ENCODE measurements at places on chromosomes 3 and 15.

DNA sequence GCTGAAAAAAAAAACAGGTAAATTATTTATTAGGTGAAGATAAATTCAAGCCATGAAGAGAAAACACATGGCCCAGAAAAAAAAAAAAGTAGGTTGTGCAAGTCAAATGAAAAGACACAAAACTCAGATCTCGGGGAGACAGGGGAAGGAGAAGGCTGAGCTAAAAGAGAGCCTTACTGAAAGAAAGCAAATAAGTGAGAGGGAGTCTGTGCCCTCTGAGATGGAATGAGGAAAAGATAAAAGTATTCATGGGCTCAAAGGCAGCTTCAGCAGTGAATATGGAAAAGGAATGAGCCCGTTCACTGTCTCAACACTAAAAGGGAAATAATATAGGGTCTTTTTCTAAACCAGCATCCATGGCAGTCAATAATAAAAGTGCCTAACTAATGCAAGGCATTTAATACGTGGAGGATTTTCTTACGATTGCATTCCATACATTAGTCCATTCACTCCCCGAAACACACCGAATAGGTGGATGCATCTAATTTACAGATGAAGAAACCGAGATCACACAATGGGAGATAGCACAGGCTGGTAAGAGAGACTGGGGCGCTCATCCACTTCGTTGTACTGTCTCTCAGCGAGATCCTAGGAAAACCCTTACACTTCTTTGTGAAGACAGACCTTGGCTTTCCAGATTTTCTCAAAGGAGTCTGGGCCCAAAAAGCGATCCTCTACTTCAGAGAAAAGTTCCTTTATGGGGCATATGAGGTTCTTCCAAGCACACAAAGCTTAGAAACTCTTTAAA is 1.1 kb downstream of the TFDP2 start:
- no peak for DNase-seq

DNA sequence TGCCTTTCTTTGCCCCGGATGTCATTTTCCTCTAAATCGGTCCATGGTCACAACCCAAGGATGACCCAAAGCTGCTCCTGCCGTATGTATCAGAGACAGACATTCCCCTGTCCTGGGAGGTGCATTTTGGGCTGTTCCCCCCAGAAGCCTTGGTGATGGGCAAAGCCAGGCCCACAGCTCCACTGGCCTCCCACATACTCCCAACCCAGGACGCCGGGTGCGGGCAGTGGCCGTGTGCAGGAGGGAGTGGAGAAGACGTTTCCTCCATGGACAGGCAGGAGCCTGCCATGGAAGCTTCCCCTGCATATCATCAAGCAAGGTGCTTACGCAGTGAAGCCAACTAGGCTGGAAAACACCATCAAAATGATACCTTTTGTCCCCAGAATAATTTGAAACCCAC is 175.0 kb downstream of the ATP10A start:
- no peak for DNase-seq

DNA sequence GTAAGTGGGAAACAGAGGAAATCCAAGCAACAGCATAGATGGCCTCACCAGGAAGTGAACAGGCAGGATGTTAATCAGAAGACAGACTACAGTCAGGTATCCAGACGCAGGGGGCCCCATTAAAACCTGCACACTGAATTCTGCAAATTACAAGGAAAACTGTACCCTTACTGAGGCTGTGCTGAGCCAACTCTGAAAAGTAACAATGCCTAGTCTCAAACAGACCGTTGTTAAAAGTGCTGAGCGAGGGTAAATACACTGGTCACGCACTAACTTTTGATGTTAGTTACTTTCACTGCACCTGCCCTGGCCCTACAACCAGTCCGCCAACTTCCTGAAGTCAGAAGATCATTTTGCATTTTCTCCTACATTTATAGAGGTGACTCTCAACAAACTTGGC is 1.0 kb downstream of the TAMM41 start:
- no peak for DNase-seq

DNA sequence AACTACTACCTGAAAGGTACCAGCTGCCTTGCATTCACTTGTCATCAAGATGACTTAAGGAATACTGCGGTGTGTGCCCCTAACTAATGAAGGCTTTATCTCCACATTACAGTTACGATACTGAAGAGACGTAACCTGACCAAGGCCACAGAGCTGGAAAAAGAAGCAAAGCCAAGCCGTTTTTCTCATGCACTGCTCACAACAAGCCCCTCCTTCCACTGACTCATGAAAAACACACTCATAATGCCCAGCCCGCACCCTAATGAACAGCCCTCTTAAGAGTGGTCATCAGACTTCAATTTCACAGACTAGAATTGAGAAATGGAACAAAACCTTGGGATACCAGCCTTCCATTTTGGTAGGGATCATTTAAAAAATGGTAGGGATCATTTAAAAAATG is 11.6 kb downstream of the PSMD6 start:
- no peak for DNase-seq

- DNase-seq, result no peak
These were observed 1010.3 kb downstream of the NAALADL2 start for GRCh38 chr3:175869404-175869803.

DNA sequence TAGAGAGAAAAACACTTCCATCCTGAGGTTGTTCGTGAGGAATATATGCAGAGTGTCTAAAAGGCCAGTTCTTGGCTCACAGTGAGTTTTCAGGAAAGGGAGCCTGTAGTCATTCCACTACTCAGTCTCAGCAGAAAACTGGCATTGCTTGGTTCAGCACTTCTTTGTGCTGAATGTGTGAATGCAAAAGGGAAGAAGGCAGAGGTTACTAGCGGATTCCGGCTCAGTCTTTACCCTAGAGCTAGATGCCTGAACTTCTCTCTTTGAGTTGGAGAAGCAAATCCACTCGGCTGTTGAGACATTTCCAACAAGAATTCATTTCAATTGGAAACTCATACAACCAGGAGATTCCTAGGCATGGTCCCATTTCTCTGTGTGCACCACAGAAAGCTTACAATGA is 23.1 kb upstream of the FRMD4B start:
- DNase-seq, result no peak

DNA sequence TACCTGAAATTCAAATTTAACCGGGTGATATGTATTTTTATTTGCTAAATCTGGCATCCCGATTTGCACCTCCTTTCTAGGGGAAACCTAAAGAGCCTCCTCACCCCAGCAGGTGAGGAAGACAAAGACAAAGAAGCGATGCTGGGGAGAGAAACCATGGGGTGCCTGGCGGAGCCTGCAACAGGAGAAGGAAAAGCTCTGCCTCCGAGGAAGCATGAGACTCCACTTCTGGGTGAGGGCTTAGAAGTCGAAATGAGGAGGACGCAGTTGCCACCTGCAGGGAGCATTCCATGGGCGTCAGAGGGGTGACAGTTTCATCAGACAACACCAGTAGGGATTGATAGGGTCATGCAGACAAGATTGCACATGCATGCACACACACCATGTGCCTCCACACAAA is 30.5 kb upstream of the LYZL4 start:
- DNase-seq, result no peak

DNA sequence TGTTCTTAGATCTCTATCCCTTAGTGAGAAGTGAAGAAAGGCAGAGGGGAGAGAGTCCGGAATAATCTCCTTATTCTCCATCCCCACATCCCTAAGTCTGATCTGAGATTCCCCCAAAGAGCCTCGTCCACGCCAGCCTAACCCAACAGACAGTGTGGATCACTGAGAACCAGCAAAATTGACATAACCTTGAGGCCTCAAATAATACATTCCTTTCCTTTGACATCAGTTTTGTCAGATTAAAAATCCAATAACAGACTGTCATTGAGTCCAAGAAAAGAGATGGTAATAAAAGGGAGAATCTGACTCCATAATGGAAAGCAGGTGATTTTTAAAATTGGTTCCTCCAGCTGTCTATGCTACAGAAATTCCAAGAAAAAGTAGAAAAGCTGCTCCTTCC is 7.7 kb upstream of the SIAH2 start:
- no peak for DNase-seq

DNA sequence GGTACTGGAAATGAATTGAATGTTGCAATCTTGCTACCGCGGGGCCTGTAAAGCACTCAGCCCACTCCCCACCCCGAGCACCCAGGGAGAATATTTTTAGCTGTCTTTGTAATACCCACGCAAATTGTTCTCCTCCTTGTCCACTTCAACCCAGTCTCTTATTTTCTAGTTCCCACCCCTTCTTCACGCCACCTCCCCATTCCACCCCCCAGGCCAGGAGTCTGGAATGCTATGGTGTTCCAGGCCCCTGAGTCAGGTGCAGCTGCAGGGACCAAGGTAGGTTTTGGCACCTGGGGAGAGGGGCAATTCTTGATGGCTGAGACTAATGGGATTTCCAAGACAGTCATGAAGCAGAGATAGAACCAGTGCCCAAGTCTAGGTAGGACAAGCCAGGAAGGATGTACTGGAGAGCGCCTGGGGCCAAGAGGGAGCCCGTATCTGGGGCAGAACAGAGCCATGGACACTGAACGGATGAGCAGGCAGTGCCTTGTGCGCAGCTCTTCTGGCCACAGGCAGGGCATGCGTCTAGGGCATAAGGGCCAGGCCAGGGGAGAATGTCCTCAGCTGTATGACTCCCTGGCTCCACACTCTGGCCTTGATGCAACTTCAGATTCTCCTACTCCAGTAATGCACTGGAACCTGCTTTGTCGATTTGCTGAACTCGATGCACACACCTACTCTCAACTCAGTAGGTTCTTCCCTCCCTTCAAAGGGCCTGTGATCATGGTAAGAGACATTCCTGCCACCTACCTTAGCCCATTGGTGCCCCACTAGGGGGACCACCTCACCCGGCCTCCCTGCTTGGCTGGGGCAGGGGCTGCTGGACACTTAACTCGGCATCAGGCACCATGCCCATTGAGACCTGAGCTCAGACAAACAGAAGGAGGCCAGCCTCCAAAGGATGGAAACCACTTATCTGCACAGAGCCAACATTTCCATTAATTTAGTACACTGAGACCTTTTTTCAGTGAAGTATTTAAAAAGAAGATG is 34.6 kb upstream of the MAGEF1 start:
- DNase-seq, result no peak

DNA sequence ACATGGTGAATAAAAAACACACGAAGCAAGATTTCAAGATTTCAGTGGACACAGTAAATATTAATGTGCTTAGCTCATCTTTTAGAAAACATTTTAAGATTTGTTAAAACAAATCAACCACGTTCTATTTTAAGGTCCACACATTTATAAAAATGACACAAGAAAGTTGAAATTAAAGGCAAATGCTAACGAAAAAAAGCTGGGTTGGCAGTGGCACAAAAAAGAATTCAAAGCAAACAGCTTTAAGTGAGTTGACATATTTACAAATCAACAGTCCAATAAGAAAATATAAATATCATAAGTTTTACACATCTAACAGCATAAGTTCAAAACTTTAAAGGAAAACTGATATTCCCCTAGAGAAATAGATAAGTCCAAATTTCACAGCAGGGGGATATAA is 430.4 kb upstream of the CCDC54 start:
- DNase-seq, result no peak
